NCI-H446 treated with DMSO at 0.1 percent for 48 hours (cell line): ENCODE measurements at places on chromosomes 1 and 21.

GRCh38 chr21:18000981-18001686 is 182.0 kb upstream of the C21orf91 start:
- no peak for DNase-seq

DNA sequence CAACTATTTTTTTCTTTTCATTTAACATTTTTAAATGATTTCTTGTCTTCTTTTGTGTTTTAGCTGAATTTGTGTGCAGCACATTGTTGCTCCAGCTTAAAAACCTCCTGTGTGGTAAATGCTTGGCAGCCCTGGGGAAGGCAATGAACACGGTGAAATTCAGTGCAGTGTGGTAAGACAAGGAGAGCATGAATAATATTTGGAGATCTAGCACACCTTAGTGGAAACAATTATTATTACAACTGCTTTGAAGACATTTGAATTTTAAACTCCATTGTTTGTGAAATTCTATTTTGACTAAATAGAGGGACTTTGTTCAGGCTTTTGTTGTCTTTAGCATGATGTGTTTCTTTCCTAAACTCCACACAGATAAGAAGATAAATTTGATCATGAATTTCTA is 242.6 kb upstream of the CXADR start:
- DNase-seq = peak; percentile 58

GRCh38 chr1:117600325-117600943 is 5.4 kb upstream of the TENT5C start:
- no peak for DNase-seq

DNA sequence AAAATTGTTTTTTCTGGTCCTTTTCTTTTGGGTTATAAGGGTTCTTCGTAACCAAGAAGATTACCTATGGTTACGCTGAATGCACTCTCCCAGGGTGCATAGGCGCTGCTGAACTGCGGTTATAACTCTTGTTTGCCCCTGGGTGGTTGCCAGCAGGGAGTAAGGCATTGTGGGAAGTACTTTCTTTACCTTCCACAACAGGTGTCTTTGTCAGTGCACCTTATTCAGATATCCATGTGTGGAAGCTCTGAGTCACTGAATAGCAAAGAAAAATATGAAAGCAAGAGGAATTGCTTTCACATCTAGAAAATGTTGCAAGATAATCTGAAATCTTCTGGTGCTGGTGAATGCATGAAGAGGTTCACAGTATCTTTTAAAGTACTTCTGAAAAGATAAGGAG is 124.4 kb upstream of the CACYBP start:
- no peak for DNase-seq

DNA sequence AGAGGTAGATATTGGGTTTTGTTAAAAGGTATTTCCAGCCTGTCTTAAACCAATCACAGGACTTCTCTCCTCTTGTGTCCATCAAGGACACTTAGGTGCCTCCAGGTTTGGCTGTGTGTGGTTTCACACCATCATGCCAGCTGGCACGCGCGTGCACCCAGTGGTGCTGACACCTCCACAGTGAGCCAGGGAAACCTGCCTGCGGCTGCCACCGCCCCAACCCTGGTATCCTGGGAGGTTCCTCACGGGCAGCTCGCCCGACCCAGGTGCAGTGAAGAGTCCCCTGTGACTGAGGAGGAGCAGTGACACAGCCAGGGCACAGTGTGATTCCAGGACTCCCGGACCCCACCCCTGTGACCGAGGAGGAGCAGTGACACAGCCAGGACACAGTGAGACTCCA is 13.2 kb upstream of the COL6A2 start:
- no peak for DNase-seq

DNA sequence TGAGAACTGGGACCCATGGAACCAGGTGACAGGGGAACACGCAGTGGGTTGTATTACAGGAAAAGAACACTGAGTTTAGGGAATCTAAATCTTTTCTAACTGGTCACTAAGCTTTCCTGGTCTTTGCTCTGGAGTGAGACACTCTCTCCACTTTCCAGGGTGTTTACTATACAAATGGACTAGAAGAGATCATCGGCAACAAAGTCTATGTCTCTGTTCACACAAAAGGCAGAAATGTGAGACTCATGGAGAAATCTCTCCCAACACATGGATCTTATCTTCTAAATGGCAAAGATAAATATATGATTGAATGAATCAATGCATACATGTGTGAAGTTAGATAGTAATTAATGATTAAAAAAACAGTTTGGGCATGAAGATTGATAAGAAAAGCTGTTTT is 101.6 kb upstream of the DPT start:
- no peak for DNase-seq

GRCh38 chr1:12048372-12048771 is 14.7 kb upstream of the TNFRSF8 start:
- no peak for DNase-seq

DNA sequence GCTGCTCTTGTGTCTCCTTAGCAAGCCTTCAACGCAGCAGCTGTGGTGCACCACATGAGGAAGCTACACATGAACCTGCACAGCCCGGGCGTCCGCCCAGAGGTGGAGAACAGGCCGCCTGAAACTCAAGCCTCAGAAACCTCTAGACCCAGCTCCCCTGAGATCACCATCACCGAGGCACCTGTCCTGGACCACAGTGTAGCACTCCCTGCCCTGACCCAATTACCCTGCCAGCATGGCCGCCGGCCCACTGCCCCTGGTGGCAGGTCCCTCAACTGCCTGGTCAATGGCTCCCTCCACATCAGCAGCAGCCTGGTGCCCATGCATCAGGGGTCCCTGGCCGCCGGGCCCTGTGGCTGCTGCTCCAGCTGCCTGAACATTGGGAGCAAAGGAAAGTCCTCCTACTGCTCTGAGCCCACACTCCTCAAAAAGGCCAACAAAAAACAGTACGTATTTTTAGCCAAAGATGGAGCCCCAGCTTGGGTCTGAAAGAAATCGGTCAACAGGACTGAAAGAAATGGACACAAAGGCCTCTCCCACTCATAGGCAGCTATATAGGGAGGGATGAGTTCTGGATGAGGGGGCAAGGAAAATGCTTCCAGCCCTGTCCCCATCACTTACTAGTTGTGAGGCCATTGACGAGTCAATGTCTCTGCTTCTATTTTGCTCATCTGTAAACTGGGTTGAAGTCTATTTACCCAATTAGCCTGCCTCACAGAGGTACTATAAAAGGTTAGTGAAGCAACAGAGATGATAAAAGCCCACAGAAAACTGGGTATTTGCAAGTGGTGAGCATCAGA is 28.5 kb downstream of the CAMK1G start:
- no peak for DNase-seq

GRCh38 chr1:203581841-203582240 is 44.8 kb upstream of the ATP2B4 start:
- peak; percentile 89 for DNase-seq

DNA sequence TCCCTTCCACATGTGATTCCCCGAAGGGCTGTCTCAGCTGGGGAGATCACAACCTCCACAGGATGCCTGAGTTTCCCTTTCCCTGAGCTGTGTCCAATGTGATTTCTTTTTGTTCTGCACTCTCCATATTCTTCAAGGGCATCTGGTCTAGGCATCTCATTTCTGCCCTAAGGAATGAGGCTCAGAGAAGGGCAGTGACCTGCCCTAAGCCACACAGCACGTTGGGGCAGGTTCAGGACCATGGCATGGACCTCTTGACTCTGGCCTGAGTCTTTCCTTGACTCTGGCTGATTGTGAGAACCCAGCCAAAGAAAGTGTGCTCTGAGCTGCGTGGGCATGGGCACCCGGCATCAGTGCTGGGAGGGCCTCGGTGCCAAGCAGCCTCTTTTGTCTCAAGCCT is 590.3 kb downstream of the PTPRU start:
- DNase-seq = no peak

GRCh38 chr21:32306021-32306780 is 7.5 kb downstream of the MRAP start:
- no peak for DNase-seq

GRCh38 chr1:8823295-8823664 is 5.8 kb upstream of the RERE start:
- DNase-seq = no peak

- DNase-seq = no peak
These were observed 43.0 kb downstream of the TNFSF4 start for GRCh38 chr1:173164178-173164577.

GRCh38 chr1:109906160-109906838 is 4.3 kb upstream of the CSF1 start:
- no peak for DNase-seq

DNA sequence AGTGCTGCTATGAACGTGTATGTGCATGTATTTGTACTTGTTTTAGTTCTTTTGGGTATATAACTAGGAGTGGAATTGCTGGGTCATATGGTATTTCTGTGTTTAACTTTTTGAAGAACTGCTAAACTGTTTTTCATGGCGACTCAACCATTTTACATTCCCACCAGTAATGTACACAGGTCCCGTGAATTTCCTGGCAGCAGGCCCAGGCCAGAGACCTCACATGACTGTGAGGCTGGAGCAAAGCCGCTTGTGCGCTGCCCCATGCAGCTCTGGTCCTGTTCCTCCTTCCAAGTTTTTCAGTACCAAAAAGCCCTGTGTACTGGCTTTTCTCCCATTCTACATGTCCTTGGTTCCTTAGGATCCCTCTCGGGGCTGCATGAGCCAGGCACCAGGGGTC is 29.6 kb downstream of the ACOT11 start:
- peak; percentile 55 for DNase-seq

DNA sequence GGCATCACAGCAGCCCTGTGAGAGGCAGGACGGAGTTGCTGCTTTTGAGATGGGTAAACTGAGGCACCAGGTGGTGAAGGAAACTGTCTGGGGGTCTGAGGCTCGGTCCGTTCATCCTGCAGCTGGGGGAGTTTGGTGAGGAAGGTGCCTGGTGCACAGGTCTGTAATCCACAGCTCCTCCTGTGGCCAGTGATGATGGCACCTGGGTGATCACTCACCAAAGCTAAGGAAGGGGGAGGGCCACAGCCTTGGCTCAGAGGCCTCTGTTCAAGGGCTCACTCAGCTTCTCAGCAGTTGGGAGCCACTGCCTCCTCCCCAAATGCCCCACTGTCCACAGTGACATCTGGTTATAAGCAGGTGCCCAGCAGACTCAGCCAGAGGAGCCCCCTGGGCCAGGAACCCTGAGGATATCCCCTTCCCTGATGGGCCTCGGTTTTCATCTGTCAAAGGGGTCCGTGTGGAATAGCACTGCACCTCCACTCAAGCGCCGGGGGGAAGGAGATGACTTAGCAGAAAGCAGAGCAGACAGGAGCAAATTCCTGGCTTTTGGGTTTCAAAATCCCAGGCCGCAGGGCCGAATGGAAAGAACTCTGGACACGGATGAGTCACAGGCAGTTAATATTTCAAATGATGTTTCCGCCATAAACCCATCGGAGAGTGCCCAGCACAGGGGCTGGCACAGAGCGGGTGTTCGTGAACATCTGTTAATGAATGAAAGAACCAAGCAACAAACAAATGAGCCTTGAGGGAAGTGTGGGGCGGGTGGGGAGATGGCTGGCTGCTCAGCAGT is 82.8 kb downstream of the DMRTB1 start:
- peak; percentile 89 for DNase-seq

DNA sequence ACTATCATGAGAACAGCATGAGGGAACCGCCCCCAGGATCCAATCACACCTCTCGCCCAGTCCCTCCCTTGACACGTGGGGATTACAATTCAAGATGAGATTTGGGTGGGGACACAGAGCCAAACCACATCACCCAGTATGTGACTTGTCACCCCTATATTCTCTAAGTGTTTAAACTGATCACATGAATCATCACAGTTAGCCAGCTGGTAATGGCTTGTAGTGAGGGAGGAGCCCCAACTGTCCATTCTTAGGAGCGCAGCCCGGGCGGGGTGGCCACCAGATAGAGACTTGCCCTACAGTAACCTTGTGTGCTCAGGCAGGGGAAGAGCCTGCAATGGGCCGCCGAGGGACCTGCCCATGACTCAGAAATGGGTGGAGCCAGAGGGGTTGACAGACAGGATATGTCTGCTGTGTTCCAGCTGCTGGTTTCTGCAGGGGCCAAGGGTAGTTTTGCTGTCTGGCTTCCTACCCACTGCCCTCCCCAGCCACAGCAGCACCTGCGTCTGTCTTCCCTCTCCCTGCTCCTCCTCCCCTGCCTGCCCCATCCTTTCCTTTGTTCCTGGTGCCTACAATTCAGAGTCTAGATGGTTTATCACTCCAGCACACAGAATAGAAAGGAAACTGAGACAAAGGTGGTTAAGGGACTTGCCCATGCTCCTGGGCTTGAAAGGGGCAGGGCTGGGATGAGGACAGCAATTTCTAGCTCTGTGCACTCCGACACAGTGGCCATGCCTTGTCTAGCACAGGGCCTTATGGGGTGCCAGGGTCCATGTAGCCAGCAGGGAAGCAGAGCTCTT is 9.2 kb downstream of the ABCG1 start:
- no peak for DNase-seq

DNA sequence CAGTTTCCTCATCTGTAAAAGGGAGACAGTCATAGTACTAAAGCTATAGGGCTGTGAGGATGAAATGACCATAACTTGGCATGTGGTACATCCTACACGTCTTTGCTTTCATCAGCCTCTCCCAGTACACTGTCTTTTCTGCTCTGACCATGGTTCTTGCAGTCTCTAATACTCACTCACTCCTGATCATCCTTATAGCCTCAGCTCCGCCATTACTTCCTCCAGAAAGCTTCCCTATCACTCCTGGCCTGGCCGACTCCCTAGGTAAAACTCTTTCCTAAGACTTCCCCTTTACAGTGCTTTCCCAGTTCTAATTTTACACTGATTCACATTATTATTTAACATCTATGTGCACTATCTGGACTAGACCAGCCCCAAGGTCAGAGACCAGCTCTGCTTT is 5.0 kb upstream of the MRPL24 start:
- no peak for DNase-seq

GRCh38 chr1:98355656-98356383 is 305.7 kb upstream of the SNX7 start:
- no peak for DNase-seq

GRCh38 chr1:183873642-183874041 is 68.7 kb downstream of the RGL1 start:
- no peak for DNase-seq

GRCh38 chr1:177729646-177730045 is 240.2 kb downstream of the SEC16B start:
- no peak for DNase-seq

DNA sequence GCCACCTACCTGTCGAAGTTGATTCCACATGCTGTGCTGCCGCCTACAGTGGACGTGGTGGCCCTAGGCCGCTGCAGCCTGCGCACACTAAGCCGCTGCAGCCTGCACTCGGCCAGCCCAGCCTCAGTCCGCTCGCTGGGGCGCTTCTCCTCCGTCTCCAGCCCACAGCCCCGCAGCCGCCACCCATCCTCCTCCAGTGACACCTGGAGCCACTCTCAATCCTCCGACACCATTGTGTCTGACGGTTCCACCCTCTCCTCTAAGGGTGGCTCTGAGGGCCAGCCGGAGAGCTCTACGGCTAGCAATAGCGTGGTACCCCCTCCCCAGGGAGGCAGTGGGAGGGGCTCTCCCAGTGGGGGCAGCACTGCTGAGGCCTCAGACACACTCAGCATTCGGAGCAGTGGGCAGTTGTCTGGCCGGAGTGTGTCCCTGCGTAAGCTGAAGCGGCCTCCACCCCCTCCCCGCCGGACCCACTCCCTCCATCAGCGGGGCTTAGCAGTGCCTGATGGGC is 46.9 kb downstream of the YARS1 start:
- DNase-seq = no peak

DNA sequence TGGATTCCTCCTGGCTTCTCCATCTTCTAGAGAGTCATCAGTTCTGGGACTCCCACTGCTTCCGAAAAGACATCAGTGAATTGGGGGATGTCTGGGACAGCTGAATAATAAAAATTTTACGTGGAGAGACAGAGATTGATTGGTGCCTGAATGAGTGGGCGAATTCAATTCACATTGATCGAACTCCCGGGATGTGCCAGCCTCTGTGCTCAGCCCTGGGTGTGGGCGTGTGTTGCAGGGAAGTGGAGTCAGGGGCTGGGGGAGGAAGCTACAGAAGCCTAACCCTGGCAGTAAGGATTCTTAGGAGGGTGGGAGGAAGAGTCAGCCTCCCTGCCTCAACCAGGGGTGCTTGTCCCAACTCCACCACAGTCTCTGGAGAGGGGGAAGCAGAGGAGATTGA is 18.0 kb upstream of the STUM start:
- no peak for DNase-seq
